Stimulated activated CD8-positive, alpha-beta memory T cell treated with anti-CD3 and anti-CD28 coated beads, Interleukin-12 subunit alpha, Interleukin-12 subunit beta, amount 100 ng/mL, for 1 hour (primary cell): ENCODE measurements at places on chromosomes 3 and 15.

DNA sequence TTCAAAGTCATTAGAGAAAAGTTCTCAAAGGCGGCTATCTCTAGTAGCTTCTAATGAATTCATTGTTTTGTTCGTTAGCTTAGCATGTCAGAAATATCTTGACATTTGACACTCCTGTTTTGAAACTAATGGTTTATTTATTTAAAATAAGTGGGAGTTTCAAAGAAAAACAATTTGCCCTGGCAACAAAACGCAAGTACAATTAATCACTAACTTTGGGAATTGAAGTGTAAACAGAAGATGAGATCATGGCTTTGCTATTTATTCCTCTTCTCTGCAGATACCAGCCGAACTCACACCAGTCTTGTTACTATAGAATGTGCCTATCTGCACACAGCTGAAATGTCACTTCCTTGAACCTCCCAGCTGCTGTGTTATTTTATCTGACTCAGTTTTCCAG, 27.5 kb downstream of the MASP1 start:
- no peak for DNase-seq

- no peak for DNase-seq
These were observed 3.0 kb upstream of the ATOSA start for GRCh38 chr15:52682200-52682599.

DNA sequence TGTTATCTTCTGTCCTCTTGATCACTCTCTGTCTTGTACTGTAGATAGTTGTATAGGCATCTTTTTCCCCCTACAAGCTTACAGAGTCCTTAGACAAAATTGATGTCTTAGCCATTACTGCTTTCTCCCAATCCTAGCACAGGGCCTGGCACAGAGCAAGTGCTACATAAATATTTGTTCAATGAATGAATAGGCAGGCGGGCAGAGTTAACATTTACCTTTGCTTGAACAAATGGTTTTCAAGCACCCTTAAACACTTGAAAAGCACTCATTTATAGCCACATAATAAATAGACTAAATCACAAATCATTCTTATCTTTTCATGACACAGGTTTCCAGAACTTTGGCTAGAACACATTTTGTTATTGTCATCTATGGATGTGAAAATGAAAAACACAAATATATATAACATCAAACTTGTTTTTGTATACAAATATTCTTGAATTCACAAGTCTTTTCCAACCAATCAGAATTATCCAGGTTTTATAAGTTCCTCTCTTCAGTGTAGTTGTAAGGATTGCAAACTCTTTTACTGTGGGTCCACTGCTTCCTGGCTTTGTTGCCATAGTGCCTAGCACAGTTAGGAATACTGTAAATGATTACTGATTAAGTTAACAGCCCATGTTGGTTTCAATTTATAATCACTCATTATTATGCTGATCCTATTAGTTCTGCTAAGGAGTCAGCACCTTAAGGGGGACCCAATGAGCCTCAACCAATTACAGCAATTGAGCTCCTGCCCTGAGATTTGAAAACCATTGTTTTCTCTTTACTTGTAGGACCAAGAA, 61.9 kb downstream of the ISL2 start:
- no peak for DNase-seq

- no peak for DNase-seq
These were observed 24.3 kb downstream of the FILIP1L start for GRCh38 chr3:100089812-100090668.

DNA sequence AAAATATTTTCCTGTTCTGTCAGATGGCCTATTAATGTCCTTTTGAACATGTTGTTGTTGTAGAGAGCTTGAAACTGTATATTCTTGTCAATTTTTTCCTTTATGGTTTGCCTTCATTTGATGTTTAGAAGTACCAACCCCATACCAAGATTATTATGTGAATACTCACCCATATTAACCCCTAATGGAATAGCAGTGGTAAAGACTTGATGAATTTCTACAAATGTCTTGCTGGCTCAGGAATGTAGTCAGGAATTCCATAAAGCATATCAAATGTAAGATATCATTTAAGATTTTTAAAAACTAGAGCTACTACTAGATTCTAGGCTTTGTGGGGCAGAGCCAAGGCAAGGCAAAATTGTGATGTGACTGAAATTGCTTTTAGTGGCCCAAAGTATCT, 30.0 kb downstream of the MYO5A start:
- no peak for DNase-seq

DNA sequence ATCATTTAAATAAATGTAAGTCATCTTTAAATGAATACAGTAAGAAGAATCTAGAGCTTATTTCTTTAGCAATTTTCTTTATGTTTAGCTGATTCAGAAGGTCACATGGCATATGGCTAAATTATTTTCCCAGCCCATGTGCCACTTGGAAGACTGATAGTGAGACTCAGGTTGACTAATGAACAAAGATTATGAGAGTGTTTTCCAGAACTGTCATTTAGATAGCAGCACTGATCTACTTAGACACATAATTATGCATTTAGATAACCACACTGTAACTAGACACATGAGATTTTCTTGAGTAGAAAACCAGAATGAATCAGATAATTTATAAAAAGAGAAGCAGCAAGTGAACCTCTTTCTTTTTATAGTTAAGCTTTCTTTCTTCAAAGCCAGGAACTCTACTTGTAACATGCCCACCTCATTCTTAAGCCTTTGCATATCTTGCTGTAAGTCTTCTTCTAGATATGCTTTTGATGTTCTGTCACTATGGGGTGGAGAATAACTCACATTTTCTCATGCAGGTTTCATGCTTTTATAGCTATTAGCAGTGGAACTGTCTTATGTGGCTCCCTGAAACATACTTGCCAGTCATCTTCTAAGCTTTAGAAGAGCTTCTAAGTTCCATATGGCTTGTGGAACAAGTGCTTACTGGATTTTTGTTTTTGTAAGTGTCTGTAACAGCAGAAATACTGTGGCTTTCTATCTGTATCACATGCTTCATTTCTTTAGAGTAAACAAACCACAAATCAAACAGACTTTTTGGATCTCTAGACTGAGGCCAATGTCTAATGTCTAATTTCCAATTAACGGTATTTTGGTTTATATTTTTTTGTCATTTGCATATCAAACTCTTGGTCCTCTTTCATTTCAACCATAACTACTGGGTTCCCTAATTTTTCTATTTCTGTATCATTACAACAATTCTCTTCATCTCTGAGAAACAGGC, 101.4 kb downstream of the LMLN start:
- DNase-seq, result no peak

- no peak for DNase-seq
These were observed 86.4 kb downstream of the POLR2M start for GRCh38 chr15:57792724-57793449.

DNA sequence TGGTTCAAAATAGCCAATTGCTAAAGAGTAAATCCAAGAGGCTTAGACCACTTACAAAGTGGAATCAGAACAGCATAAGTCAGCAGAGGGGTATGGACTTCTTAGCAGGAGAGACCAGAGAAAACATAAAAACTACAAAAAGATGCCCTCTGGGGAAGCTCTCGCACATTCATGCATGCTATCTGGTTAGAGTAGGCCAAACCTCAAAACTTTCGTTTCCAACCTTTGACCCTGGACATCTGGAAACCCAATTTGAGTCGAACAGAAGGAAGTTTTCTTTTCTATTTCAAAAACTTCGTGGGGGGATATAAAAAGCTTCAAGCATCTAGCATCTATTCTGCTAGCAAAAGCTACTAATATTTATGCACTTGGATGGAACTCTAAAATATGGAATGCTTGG, 523.9 kb upstream of the AGTR1 start:
- DNase-seq, result no peak
